ENCODE measurements at places on chromosomes 2 and 18.

- peak overlapping the region; percentile 23 for H3K27ac ChIP-seq
- peaks cover 44% of the 10 kb centered on the region for H3K4me1 ChIP-seq
- no peaks in the 10 kb centered on the region for H3K36me3 ChIP-seq
- peaks cover 2% of the 10 kb centered on the region for H3K27me3 ChIP-seq
- no peak for DNase-seq
Measured at GRCh38 chr18:35027206-35027605, 14.0 kb upstream of the MAPRE2 start.

GRCh38 chr2:238684362-238685326 is 163.2 kb upstream of the TWIST2 start:
- H3K27me3 ChIP-seq: peaks cover 10% of the 10 kb centered on the region
- H3K4me3 ChIP-seq: no peak overlapping the region
- peak; percentile 15 for DNase-seq
- H3K36me3 ChIP-seq: no peaks in the 10 kb centered on the region
- H3K4me1 ChIP-seq: no peaks in the 10 kb centered on the region
- no peak overlapping the region for H3K27ac ChIP-seq

- no peaks in the 10 kb centered on the region for H3K27me3 ChIP-seq
- no peaks in the 10 kb centered on the region for H3K4me1 ChIP-seq
- H3K4me3 ChIP-seq: no peak overlapping the region
- H3K36me3 ChIP-seq: no peaks in the 10 kb centered on the region
- DNase-seq: no peak
Measured at GRCh38 chr2:146135245-146135644, 1615.3 kb upstream of the ZEB2 start.

- no peak for DNase-seq
- no peaks in the 10 kb centered on the region for H3K4me1 ChIP-seq
- no peaks in the 10 kb centered on the region for H3K36me3 ChIP-seq
- no peak overlapping the region for H3K27ac ChIP-seq
Measured at GRCh38 chr2:234674781-234675201, 177.9 kb upstream of the ARL4C start.

- no peaks in the 10 kb centered on the region for H3K36me3 ChIP-seq
- no peak overlapping the region for H3K4me3 ChIP-seq
- no peaks in the 10 kb centered on the region for H3K4me1 ChIP-seq
Measured at GRCh38 chr18:66077066-66077465, 326.3 kb downstream of the CDH7 start.

DNA sequence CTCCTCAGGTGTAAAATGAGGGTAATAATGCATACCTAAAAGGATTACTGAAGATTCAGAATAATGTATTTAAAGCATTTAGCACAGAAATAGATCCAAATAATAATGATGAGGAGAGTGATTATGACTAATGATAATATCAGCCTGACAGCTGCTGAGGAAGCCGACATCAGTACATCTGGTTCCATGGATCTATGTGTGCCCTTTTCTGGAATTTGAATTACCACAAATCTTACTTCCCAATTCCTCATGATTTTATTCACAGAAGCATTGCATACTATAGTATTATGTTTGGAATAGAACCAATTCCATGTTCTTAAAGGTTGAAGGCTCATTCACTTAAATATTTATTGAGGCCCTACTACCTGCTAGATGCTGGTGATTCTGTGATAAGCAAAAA is 248.9 kb upstream of the THUMPD2 start:
- H3K36me3 ChIP-seq: peaks cover 18% of the 10 kb centered on the region
- DNase-seq: no peak
- no peak overlapping the region for H3K27ac ChIP-seq
- no peak overlapping the region for H3K4me3 ChIP-seq

- H3K27me3 ChIP-seq: no peaks in the 10 kb centered on the region
- H3K36me3 ChIP-seq: no peaks in the 10 kb centered on the region
- no peak overlapping the region for H3K27ac ChIP-seq
- DNase-seq: no peak
- H3K4me3 ChIP-seq: no peak overlapping the region
Measured at GRCh38 chr2:217652761-217653639, 349.8 kb downstream of the TNS1 start.

GRCh38 chr2:11655495-11655894 is 14.5 kb downstream of the NTSR2 start:
- no peak overlapping the region for H3K27ac ChIP-seq
- no peaks in the 10 kb centered on the region for H3K4me1 ChIP-seq
- H3K27me3 ChIP-seq: peaks cover 2% of the 10 kb centered on the region
- no peaks in the 10 kb centered on the region for H3K36me3 ChIP-seq
- H3K4me3 ChIP-seq: no peak overlapping the region

DNA sequence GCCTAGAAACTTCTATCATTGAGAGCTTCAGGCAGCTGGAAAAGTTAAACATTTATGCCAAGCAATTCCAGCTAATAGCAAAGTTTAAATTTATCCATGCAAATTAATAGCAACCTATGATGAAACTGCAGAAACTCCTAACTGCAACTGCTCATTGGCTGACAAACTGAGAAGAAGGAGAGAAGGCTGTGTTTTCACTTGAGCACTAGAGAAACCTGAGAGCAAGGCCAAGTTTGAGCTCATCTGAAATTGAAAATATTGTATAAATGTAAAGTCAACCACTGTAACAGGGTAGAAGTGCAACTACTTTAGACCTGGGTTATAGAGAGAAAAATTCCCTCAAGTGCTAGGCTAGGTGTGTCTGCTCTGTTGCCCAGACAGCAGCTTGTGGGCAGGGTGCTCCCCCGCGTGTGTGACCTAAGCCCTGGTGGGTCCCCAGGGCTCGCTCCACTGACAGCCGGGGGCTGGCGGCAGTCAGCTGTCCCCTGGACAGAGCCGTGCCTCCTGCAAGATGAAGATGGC is 50.2 kb downstream of the CABYR start:
- no peaks in the 10 kb centered on the region for H3K4me1 ChIP-seq
- H3K36me3 ChIP-seq: no peaks in the 10 kb centered on the region
- peaks cover 36% of the 10 kb centered on the region for H3K27me3 ChIP-seq
- DNase-seq: no peak
- H3K27ac ChIP-seq: no peak overlapping the region

DNA sequence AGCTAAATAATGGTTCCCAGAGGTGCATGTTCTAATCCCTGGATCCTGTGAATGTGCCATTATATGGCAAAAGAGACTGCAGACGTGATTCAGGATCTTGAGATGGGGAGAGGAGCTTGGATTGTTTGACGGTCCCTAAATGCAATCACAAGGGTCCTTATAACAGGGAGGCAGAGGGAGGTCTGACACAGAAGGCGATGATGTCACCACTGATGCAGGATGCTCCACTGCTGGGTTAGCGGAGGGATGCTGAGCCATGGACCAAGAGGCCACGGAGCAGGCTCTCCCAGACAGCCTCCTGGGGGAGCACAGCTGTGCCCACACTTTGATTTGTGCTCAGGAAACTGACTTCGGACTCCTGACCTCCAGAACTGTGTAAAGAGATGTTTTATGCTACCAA is 156.2 kb downstream of the UXS1 start:
- H3K27me3 ChIP-seq: peaks cover 10% of the 10 kb centered on the region
- H3K27ac ChIP-seq: no peak overlapping the region
- H3K4me1 ChIP-seq: peaks cover 2% of the 10 kb centered on the region
- no peak for DNase-seq
- no peaks in the 10 kb centered on the region for H3K36me3 ChIP-seq

- H3K4me3 ChIP-seq: peak overlapping the region; percentile 36
- DNase-seq: peak; percentile 75
- peaks cover 28% of the 10 kb centered on the region for H3K4me1 ChIP-seq
- peak overlapping the region; percentile 83 for H3K27ac ChIP-seq
Measured at GRCh38 chr2:74186038-74186437, 7.4 kb upstream of the MOB1A start.

GRCh38 chr18:56637711-56638231 is 621 bp downstream of the TXNL1 start:
- H3K4me1 ChIP-seq: peaks cover 33% of the 10 kb centered on the region
- peak overlapping the region; percentile 99 for H3K4me3 ChIP-seq
- peak overlapping the region; percentile 97 for H3K27ac ChIP-seq
- peaks cover 23% of the 10 kb centered on the region for H3K36me3 ChIP-seq
- no peak for DNase-seq
- H3K27me3 ChIP-seq: no peaks in the 10 kb centered on the region

GRCh38 chr18:45657357-45658335 is 42.4 kb downstream of the SLC14A2 start:
- H3K27ac ChIP-seq: peak overlapping the region; percentile 37
- peaks cover 12% of the 10 kb centered on the region for H3K4me1 ChIP-seq
- H3K27me3 ChIP-seq: no peaks in the 10 kb centered on the region

- H3K27ac ChIP-seq: no peak overlapping the region
- peaks cover 3% of the 10 kb centered on the region for H3K27me3 ChIP-seq
- no peak overlapping the region for H3K4me3 ChIP-seq
Measured at GRCh38 chr2:191486584-191487320, 191.2 kb upstream of the NABP1 start.

DNA sequence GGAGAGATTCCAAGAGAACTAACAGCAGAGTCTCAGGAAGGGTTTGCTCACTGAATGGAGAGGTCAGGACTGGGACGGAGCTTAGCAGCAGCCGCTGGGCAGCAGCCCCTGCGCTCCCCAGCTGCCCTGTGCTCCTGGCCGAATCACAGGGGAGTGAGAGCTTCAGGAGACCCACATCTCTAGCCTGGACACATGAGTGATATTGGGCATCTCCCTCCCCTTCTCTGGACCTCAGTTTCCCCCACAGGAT is 511 bp downstream of the MATN3 start:
- peaks cover 7% of the 10 kb centered on the region for H3K4me1 ChIP-seq
- DNase-seq: no peak
- H3K36me3 ChIP-seq: no peaks in the 10 kb centered on the region

DNA sequence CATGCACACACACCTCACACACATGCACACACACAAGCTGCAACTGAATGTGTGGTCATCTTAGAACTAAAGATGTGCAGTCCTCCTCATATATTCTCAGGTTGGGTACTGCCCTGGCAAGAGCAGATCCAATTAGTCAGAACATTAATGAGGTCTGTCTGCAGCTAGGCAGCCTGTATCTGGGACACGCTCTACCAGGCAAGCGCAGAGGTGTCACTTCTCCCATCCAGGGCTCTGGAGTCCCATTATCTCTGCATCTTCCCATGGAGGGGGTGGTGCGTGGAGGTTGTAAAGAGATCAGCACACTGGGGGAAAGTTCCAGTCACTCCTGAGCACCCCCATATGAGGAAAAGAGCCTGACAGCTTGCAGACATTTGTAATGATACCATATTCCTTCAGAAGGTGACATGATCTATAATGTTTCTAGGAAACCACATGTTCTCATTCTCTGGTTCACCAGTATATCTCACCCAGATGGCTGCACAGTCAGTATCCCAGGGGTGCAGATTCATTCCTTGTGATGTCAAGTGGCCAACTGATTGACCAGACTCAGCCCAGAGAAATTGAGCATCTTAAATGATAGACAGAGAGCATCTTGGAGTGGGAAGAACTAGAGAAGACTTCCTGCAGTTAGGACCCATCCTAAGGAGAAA is 95.4 kb downstream of the RTN4 start:
- no peak overlapping the region for H3K27ac ChIP-seq
- H3K36me3 ChIP-seq: no peaks in the 10 kb centered on the region
- no peaks in the 10 kb centered on the region for H3K27me3 ChIP-seq

- no peak overlapping the region for H3K27ac ChIP-seq
- H3K27me3 ChIP-seq: peaks cover 32% of the 10 kb centered on the region
- DNase-seq: no peak
- H3K4me1 ChIP-seq: peaks cover 26% of the 10 kb centered on the region
- H3K4me3 ChIP-seq: no peak overlapping the region
Measured at GRCh38 chr2:113257516-113258264, 21.0 kb downstream of the PAX8 start.

GRCh38 chr2:40497251-40497859 is 45.5 kb upstream of the SLC8A1 start:
- H3K27ac ChIP-seq: no peak overlapping the region
- no peaks in the 10 kb centered on the region for H3K36me3 ChIP-seq
- no peaks in the 10 kb centered on the region for H3K27me3 ChIP-seq
- no peaks in the 10 kb centered on the region for H3K4me1 ChIP-seq
- no peak for DNase-seq
- H3K4me3 ChIP-seq: no peak overlapping the region

- no peak overlapping the region for H3K27ac ChIP-seq
- H3K36me3 ChIP-seq: peaks cover 23% of the 10 kb centered on the region
- no peaks in the 10 kb centered on the region for H3K27me3 ChIP-seq
- DNase-seq: no peak
Measured at GRCh38 chr2:112733456-112733855, 12.6 kb downstream of the NT5DC4 start.

- H3K4me3 ChIP-seq: no peak overlapping the region
- DNase-seq: no peak
- H3K36me3 ChIP-seq: no peaks in the 10 kb centered on the region
- H3K27me3 ChIP-seq: no peaks in the 10 kb centered on the region
- H3K27ac ChIP-seq: no peak overlapping the region
Measured at GRCh38 chr2:105936954-105937353, 192.2 kb downstream of the NCK2 start.

GRCh38 chr18:55477499-55477859 is 110.5 kb downstream of the TCF4 start:
- peak; percentile 8 for DNase-seq
- H3K36me3 ChIP-seq: no peaks in the 10 kb centered on the region
- peak overlapping the region; percentile 87 for H3K4me3 ChIP-seq
- peaks cover 13% of the 10 kb centered on the region for H3K4me1 ChIP-seq
- H3K27ac ChIP-seq: peak overlapping the region; percentile 82

DNA sequence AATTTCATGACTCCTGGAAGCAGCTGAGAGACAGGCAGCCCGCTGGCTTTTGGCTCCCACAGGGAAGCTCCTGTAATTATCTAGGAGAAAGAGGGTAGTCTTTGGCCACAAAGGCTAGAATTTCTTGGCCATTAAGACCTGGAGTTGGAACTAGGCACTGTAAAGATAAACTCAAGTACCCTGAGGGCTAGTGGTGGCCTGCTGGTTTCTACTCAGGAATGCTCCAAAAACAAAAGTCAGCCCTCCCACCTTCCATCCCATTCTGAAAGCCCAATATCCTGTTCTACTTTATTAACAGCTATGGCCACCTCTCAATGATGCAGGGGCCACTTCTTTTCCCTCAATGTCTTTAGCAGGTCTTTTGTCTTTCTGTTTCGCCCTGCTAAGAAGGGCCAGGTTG is 34.0 kb upstream of the CYP26B1 start:
- DNase-seq: no peak
- no peak overlapping the region for H3K4me3 ChIP-seq
- no peaks in the 10 kb centered on the region for H3K36me3 ChIP-seq
- no peaks in the 10 kb centered on the region for H3K27me3 ChIP-seq
- H3K4me1 ChIP-seq: no peaks in the 10 kb centered on the region

DNA sequence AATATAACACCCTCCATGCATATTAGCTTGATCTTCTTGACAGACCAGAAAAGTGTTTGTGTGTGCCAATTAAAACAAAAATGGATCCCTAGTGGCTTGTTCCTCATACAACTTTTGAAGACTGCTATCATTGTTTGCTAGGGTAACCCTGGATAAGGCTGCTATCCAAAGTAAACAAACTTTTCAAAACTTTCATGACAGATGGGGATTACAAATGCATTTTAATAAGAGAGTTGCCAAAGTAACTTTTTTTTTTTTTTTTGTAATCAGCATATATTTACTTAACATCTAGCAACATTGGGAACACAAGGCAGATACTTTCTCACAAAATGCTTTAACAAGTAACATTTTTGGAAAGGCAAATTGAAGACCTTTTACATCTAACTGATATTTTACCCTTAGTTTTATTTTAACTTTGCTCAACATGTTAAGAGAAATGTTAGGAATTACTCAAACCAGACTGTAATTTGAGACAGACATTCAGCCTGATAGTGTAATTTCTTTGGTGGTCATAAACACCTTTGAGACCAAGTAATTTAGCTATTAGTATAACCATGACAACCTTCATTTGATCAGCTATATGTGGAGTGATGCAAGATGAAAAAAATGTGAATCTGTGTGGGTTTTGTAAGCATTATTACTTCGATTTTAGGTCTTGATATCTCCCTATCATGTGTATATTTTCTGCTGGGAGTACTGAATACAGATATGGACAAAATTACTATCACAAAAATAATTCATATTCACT is 300.9 kb downstream of the ARHGAP15 start:
- no peaks in the 10 kb centered on the region for H3K27me3 ChIP-seq
- no peak for DNase-seq
- no peak overlapping the region for H3K27ac ChIP-seq
- peaks cover 2% of the 10 kb centered on the region for H3K4me1 ChIP-seq
- H3K36me3 ChIP-seq: peaks cover 13% of the 10 kb centered on the region
